ENCODE measurements at places on chromosomes 7 and 10. TPM values are rescaled to one million over a fixed set of nuclear protein-coding genes. Genes with fewer than 3 reads are reported as not detected.

Gene OR2A1
- total RNA-seq = not detected

GRCh38 chr7:107889992-107890391, 991 bp upstream of the DLD start:
- DNase-seq = no peak

GRCh38 chr10:99993701-99994689, 15.8 kb downstream of the DNMBP start:
- no peak for DNase-seq

GRCh38 chr7:98119256-98119918, 12.7 kb downstream of the LMTK2 start:
- DNase-seq = peak; percentile 5

GRCh38 chr7:71308096-71308495, 176.2 kb downstream of the GALNT17 start:
- no peak for DNase-seq

Gene CDNF
- 2.4 TPM for total RNA-seq

DNA sequence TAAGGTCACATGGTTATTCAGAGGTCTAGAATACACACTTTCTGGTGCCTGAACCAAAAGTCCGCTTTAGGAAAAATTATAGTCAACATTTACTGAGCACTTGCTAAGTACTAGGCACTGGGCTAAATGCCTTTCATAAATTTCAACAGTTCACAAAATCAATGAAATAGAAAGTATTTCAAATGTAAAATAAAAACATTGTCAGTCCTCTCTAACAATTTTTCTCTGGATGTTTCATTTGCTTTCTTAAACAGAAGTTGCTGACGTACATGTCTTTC, 61.7 kb downstream of the HHEX start:
- DNase-seq = no peak

DNA sequence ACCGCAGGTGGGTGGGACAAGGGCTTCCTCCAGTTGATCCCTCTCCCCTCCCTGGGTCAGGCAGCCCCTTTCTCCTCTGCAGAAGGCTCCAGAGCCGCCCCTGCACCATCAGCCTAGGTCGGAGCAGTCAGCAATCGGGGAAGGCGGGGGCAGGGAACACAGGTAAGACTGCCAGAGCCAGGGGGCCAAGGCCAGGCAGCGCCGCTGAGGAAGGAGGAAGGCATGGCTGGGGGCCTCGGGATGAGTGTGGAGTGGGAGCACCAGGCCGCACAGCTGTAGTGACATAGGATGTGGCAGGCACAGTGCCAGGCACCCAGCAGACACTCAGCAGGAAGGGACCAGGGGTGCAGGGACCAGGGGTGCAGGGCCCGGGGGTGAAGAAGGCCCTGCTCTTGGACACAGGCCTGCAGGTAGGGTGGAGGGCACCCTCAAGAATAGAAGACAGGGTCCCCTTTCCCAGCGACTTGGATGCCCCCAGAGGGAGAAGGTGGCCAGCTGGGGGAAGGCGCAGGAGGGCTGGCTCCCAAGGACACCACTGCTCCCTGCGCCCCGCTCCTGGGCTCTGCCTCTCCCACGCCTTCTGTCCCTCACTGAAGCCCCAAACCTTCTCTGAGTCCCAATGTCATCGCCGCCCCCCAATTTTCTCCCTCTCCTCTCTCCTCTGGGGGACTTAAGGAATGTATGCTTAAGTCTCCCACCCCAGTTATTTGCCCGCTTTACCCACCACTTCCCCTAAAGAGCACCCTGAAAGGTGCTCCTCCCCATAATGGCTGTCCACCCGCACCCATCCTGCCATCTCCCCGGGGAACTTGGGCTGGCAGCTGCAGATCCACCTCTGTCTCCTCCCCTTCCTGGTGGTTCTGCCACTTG, 38.5 kb downstream of the CAMK2B start:
- DNase-seq = no peak

DNA sequence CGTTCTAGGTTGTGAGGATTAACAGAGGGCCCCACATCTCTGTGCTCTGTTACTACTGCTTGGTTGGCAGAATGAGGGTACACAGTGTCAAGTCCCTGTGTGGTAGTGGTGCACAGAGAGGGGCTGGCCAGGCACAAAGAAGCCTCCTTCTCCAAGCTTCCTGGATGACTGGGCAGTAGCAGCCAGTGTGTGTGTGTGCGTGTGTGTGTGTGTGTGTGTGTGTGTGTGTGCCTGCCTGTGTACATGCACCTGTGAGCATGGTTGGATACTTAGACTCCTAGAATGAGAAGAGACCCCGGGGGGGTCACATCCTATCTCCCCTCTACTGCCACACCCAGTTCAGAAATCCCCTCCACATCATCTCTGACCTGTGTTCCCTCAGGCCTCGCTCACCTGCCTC, 146.7 kb upstream of the UNC5B start:
- DNase-seq = no peak

Measured in Calu3 (cell line).